ENCODE measurements at places on chromosomes 5 and 9. TPM values are rescaled to one million over a fixed set of nuclear protein-coding genes. Genes with fewer than 3 reads are reported as not detected.

- no peak for DNase-seq
Measured at GRCh38 chr5:148934895-148935400, 108.5 kb downstream of the ADRB2 start.

DNA sequence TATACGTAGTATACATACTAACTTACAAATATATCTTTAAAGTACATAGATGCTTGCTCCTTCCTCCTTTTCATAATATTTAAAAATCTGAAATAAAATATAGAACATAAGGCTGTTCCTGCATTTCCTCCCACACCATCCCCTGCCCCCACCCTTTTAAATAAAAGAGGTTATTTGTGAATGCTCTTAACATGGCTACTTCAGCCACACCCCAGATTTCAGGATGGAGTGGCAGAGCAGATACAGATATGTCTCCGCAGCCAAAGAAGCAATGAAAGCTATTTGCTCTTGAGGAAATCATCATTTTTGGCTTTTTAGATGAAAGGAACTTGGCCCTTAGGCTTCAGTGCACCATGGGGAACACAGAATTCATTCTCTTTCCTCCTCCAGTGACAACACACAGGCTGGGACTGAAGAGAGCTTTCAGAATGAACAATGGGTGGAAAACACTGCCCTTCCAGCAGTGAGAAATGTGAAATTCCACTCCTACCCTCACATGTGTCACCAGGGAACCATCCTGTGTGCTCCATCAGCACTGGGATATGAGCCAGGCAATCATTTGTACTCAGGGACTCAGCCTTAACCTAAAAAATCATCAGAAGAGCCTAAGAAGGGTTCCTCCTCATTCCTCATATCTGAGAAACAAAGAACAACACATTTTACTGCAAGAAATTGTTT, 134.3 kb downstream of the PPP2R2B start:
- no peak for DNase-seq

DNA sequence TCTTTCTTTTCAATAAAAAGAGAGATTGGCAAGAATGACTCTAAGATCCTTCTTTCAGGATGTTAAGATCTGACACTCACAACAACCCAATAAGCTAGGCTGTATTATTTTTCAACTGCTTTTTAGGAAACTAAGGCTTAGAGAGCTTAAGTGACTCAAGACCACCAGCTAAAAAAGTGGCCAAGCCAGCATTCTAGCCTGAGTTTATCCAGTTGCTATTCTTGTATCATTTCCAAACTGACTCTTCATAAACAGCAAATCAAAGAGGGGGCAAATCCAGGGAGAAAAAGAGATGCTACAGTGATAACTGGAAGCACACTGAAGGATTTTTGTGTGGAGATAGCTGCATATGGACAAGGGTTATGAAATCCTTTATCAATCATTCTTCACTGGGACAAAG, 47.1 kb downstream of the TMEM252 start:
- no peak for DNase-seq

DNA sequence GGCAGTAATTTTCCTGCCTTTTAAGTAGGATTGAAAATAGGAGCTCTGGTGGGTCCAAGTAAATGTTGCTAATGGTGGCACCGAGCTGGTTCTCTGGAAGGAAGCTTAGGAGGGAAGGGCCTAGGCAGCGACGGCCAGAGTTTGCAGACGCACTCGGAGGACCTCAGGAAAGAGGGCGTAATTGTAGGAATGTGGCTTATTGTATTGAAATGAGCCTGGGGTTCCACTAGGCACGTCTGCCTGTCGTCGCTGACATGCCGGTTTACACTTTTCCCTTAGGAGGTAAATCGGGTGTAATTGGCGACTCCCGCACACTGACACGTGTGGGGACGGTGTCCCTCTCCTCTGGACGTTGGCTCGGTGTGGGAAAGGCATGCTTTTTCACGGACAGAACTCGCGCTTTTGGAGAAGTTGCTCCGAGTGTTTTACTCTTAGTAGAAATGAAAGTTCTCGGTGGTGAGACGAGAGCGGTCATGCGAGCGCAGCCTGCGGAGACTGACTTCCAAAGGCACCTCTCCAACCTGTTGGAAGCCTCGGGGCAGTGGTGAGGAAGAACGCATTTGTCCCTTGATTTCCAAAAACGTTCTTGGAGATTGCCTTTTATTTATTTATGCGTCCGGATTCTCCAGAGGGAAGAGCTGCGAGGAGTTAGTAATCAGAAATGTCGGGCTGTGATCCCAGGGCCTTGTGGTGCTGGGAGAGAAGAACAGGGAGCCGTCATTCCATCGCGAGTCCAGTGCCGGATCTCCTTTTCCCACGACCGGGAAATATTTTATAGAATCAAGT, 1.3 kb downstream of the NR4A3 start:
- DNase-seq, result peak; percentile 34

GRCh38 chr5:10733426-10733825, 27.6 kb downstream of the DAP start:
- DNase-seq, result no peak

Gene CEMIP2
- total RNA-seq, result 197 TPM

DNA sequence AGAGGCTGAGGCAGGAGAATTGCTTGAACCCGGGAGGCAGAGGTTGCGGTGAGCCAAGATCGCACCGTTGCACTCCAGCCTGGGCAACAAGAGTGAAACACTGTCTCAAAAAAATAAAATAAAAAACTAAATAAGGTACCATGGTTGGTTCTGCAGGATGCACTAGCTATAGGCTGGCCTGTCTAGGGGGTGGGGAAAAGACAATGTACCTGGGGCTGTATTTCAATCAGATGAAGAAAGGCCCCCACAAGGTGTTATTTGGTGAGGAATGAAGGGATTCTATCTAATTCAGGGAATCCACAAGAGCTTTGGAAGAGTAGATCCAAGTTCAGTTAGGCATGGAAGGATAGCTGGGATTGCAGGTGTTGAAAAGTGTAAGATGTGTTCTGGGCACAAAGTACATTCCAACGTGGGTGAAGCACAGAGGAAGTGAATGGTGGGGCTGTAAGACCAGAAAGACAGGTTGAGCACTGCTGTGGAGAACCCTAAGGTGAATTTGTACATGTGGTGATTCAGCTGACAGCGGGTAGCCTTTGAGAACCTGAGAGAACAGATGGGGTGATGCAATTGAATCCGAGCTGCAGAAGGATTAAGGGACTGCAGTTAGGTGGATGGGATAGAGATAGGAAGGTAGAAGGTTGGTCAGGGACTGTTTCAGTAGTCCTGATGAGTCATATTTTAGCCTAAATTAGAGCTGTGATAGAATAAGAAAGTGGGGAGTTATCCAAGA, 71.8 kb downstream of the CAST start:
- no peak for DNase-seq

Gene PCDHB9
- 0.18 TPM for total RNA-seq

- DNase-seq, result no peak
Measured at GRCh38 chr9:136321561-136321960, 5.8 kb upstream of the GPSM1 start.
